ENCODE measurements at places on chromosomes 4 and X. TPM values are rescaled to one million over a fixed set of nuclear protein-coding genes. Genes with fewer than 3 reads are reported as not detected.

Gene ENPP6
- total RNA-seq, result not detected

Gene OGT
- 48.3 TPM for total RNA-seq

Gene NAP1L3
- total RNA-seq, result 0.86 TPM

Gene SCD5
- 31.3 TPM for total RNA-seq

Gene MYOZ2
- total RNA-seq, result 0.69 TPM

Gene HSFX3
- not detected for total RNA-seq

Gene KIT
- not detected for total RNA-seq

Gene ZNF711
- total RNA-seq, result 3.7 TPM

Gene MUC7
- not detected for total RNA-seq

Gene COL25A1
- 23.0 TPM for total RNA-seq

Gene ADH1A
- total RNA-seq, result not detected

Gene C4orf50
- not detected for total RNA-seq

Gene SPATA4
- not detected for total RNA-seq

Gene PPP2R3B
- 23.6 TPM for total RNA-seq

Gene GUCY1A1
- total RNA-seq, result not detected

Gene CPE
- total RNA-seq, result 2.3 TPM

Gene CYP4V2
- total RNA-seq, result 27.5 TPM

Gene TMEM31
- total RNA-seq, result not detected

Gene COL4A6
- total RNA-seq, result 0.75 TPM

Gene NUDT9
- total RNA-seq, result 8.4 TPM

Gene RTL5
- total RNA-seq, result 1.3 TPM

Gene SULT1E1
- not detected for total RNA-seq

Gene VCX2
- not detected for total RNA-seq

Gene FGA
- total RNA-seq, result not detected

Gene ATP1B4
- not detected for total RNA-seq

Gene RNF128
- 0.26 TPM for total RNA-seq

Gene CCDC120
- not detected for total RNA-seq

Gene NOX1
- not detected for total RNA-seq

Gene CNGA1
- not detected for total RNA-seq

Gene VAMP7
- 37.4 TPM for total RNA-seq

Gene RASL11B
- total RNA-seq, result 0.32 TPM

Gene TRIM61
- total RNA-seq, result not detected

Gene ZNF718
- total RNA-seq, result 8.9 TPM

Gene TEX13C
- total RNA-seq, result not detected

Gene HDAC6
- total RNA-seq, result 49.1 TPM

Gene SPANXC
- total RNA-seq, result not detected

Gene MAGEA11
- not detected for total RNA-seq

Gene SSX2
- not detected for total RNA-seq

Gene TCP11X2
- not detected for total RNA-seq

Gene DRD5
- total RNA-seq, result not detected
